ENCODE measurements at places on chromosomes 5 and 9.

- no peak for DNase-seq
Measured at GRCh38 chr9:73893230-73893629, 603.9 kb upstream of the RORB start.

- peak; percentile 77 for DNase-seq
Measured at GRCh38 chr5:168978015-168978414, 322.9 kb downstream of the SLIT3 start.

DNA sequence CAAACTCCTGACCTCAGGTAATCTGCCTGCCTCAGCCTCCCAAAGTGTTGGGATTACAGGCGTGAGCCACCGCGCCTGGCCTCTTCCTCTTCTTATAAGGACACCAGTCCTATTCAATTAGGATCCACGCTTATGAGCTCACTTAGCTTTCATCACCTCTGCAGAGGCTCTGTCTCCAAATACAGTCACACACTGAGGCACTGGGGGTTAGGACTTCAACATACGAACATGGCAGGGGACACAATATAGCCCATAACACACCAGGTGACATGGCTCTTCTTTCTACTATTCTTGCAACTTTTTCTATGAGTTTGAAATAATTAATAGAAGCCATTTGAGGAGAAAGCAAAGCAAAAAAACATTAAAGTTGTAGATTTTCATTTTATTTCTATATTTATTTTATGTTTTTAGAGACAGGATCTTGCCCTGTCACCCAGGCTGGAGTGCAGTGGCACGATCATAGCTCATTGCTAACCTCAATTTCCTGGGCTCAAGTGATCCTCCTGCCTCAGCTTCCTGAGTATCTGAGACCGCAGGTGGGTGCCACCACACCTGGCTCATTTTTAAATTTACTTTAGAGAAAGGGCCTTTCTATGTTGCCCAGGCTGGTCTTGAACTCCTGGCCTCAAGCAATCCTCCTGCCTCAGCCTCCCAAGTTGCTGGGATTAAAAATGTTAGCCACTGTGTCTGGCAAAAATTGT lies 6.0 kb upstream of the PRRT1B start:
- DNase-seq: no peak

DNA sequence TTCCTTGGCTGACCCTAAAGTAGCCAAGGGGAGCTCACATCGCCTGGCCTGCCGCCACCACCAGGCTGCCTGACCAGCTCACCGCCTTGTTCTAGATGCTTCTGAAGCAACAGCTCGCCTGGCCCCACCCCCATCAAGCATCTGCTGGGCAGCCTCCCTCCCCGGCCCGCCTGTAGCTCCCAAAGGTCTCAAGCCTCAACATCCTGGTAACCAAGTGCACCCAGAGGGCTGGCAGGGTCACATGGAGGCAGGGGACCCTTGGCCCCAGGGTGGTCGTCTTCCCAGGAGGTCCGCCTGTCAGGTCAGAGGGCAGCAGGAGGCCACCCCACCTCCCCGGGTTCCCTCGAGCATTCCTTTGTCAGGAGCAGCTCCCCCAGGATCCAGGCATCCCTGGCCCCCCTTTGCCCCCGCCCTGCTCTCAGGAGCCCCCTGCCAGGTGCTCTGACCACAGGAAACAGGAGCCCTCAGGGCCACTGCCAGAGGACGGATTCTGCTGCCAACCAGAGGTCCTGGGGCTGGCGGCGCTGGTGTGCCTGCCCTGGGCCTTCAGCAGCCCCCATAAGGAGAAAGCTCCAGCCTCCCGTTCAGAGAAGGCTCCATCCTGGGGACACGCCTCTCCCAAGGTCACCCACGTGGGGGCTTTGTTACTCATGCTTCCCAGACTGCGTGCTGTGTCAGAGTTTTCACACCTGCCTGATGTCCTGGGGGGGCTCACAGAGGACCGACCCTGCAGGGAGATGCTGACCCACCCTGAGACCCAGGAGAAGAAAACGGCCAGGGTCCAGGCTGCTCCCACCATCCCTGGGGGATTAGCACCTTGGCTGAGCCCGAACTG lies 3.5 kb upstream of the LRRC14B start:
- no peak for DNase-seq

DNA sequence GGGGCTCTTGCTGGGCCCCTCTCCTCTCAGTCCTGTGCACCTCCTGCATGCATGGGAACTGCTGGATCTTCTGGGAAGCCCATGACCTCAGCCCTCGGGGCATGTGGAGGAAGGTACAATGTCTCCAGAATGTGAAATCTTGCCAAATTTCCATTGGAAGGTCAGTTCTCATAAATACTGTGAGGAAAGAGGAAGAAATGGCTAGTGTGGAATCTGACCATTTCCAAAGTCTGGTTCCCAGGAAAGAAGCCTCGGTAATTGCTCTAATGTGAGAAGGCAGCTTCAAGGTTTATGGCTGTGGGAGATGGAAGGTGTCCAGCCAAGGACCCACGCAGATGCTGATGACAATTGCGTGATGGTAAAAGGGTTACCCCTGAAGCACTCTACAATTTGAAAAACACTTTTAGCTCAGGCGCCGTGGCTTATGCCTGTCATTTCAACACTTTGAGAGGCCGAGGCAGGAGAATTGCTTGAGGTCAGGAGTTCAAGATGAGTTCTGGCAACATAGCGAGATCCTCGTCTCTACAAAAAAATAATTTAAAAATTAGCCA lies 8.1 kb upstream of the IL17B start:
- peak; percentile 69 for DNase-seq

- no peak for DNase-seq
Measured at GRCh38 chr5:132480042-132480441, 10.5 kb downstream of the IRF1 start.

GRCh38 chr5:106801554-106801953 lies 869.2 kb downstream of the EFNA5 start:
- no peak for DNase-seq

DNA sequence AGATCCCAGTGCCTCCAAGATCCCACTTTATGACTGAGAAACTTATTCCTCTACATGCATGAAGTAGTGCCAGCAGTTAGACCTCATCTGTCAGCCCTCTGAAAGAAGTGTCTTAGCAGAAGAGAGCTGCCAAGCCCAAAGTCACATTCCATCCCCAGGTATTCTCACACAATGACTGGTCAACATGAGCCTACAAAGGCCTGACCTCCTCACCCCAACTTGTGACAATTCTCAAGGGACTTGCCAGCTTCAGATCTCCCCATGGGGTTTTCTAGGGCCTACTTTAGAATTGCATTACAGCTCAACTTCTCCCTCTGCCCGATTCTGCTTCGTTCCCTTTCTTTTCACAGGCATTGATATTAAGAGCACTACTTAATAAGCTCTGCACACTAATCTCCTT lies 393.8 kb upstream of the SLC30A5 start:
- DNase-seq: no peak

DNA sequence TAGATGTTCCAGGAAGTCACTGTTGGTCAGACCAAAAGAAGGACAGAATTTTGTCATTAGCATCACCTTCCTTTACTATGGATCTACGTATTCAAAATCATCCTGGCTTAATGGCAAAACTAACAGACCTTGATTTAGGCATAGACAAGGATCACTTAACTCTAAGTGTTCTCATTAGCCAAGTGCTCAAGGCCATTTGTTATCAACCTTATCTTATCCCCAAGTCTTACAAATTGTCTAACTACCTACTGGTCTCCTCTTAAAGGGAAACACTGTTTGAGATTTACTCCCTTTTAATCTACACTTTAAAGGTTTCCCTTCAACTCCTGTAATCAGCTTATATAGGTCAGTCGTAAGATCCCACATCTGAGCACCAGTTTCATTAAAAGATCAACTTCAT lies 1197.5 kb upstream of the C9orf72 start:
- DNase-seq: no peak

DNA sequence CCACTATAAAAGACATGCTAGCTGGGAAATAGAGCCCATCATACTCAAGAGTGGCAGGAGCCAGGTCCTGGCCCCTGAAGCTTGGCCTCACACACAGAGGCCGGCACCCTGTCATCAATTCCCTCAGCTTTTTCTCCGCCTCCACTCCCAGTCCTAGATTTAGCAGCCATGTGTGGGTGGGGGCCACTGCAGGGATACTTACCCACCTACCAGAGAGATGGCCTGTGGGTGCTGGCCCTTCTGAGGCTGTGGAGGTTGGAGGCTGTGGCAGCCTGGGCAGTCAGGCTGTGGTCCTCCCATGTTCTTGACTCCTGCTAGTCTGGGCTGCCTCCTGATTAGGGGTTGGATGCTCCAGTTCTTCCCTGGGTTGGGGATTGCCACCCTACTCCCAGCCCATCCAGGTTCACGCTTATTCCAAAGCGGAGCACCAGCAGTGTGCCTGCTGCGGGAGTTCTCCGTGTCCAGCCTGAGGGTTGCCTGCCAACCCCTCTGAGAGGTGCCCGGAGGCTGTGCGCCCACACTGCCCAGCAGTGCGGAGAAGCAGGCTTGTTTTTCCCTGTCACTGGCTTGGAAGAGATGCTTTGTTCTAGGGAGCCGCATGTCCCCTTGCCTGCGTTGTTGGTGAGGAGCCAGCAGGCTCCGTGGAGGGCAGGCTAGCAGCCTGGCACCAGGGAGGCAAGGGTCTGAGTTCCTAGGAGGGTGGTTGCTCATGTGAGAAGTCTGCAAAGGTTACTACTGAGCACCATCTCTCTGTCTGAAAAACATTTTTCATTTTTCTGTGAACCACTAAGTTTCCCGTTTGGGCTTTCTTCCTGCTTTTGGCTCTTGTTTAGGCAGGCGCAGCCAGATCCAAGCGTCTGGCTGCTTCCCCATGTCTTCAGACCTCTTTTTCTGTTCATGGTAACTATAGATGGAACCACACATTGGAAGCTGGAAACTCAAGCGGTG lies 7.5 kb downstream of the SLC22A5 start:
- no peak for DNase-seq

DNA sequence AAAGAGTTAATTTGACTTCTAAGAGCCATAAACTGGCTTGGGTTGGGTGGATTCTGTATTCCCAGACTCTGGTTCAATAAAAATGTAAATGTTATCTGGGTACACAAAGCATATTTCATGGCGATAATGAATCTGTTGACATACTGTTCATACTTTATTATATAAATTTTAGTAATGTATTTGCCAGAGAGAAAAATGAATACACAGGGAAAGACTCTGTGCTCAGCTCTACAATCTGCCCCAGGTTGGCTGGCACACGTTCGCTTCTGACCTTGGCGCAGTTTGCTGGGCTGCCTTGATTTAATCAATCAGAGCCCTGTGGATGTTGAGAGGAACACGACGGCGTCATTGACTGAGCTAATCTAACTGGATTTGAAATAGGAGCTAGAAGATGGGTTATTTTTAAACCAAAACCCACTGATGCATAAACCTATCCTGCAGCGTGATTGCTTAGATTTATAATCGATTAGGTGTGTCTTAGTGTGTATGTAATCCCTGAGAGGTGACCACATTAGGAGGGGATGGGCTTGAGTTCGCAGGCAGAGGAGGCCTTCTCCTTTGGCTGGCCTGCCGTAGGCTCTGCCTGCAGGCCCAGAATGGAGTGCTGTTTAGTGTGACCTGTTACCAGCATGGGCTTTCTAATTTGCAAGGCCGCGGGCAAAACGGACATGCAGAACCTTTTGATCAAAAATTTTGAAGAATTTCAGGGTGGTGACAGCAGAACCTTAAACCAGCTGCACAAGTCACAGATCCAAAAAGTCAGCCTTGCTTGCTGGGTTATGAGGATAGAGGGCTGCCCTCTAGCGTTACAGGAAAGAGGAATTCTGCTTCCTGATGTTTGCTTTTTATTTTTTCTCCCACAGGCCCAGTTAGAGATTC lies 3.9 kb upstream of the ADCY2 start:
- DNase-seq: peak; percentile 36

GRCh38 chr9:24071716-24072115 lies 245.7 kb upstream of the ELAVL2 start:
- DNase-seq: peak; percentile 11

DNA sequence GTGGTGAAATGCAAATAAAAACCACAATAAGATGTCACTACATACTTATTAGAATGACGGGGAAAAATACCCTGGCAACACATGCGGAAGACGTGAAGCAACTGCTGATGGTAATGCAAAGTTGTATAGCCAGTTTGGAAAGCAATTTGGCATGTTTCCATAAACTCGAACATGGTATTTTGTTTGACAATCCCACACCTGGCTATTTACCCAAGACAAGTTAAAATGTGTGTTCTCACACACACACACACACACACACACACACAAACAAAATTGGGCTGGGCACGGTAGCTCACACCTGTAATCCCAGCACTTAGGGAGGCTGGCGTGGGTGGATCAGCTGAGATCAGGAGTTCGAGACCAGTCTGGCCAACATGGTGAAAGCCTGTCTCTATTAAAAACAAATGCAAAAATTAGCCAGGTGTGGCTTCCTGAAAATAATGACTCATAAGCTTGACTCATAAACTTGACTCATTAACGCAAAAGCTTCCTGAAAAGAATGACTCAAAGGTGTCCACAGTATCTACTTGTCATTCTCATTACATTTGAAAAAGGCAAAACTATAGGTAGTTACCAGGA lies 456.5 kb downstream of the CDH18 start:
- peak; percentile 46 for DNase-seq

- DNase-seq: no peak
Measured at GRCh38 chr5:7742241-7742656, 108.7 kb downstream of the CFAP90 start.

GRCh38 chr9:127059765-127060361 lies 62.6 kb downstream of the ANGPTL2 start:
- DNase-seq: no peak

- DNase-seq: no peak
Measured at GRCh38 chr5:123455095-123455494, 31.9 kb upstream of the CEP120 start.

DNA sequence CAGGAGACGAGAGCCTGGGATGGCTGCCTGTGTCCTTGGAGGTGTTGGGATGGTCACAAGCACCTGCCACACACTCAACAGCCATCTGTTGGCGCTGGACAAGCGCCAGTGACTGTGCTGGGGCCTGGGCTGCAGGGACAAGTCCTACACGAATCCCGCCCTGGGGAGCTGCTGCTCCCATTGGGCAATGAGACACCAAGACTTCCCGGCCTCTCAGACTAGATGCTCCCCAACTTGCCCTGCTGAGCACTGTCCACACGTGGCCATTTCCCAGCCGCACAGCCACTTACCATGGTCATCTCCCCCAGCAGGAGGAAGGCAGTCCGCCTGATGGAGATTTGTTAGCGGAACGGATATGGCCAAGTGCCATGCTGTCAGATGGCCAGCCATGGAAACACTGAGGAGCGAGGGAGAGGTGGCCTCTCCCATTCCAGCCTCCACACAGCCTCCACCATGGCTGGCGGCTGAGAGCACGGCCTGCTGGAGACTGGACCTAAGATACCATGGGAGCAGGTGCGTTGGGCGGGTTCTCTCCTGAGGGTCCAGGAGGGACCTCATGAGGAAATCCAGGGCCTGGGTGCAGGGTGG lies 43.9 kb downstream of the PRRT1B start:
- no peak for DNase-seq
